GM12864 (cell line): ENCODE measurements at places on chromosomes 2 and 18.

GRCh38 chr2:209525331-209525730 is 101.5 kb downstream of the MAP2 start:
- DNase-seq, result no peak

DNA sequence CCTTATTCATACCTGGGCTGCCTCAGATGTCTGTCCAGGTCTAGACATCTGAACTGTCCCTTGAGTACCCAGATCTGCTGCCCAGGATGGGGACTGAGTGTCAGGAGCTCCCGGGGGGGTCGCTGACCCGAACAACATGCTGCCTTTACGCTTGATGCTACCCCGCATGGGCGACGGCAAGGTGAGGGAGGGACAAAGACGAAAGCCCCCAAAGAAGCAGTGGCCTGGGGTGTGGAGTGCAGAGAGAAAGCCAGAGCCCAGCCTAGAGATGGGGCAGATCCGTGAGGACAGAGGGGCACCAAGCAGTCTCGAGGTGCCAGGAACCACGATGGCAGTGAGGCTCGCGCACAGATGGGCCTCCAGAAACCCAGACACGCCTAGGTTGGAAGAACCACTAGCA is 234.7 kb downstream of the ATAD2B start:
- DNase-seq, result no peak

- DNase-seq, result no peak
Observed at GRCh38 chr18:62106271-62106670, 80.6 kb downstream of the PIGN start.

- no peak for DNase-seq
Observed at GRCh38 chr18:36314754-36315153, 17.2 kb downstream of the FHOD3 start.

- DNase-seq, result no peak
Observed at GRCh38 chr2:109174214-109174613, 45.2 kb downstream of the SH3RF3 start.

DNA sequence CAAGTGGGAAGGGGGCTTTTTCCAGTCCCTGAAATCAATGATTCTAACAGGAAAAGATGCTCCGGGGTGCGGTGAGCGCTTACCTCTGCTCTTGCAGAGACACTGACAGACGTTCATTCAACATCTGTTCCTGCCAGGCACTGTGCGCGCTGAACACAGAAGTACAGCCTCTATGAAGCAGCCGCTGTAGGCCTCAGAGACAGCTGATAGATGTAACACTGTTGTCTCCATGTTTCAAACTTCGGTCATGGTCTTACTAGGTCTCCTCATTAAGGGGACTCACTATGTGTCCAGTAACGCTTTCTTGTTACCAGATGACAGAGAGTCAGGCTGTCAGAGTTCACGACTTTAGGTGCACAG is 649 bp upstream of the CLIP4 start:
- DNase-seq, result no peak
